Effector memory CD4-positive, alpha-beta T cell (primary cell): ENCODE measurements at places on chromosomes 4 and X.

DNA sequence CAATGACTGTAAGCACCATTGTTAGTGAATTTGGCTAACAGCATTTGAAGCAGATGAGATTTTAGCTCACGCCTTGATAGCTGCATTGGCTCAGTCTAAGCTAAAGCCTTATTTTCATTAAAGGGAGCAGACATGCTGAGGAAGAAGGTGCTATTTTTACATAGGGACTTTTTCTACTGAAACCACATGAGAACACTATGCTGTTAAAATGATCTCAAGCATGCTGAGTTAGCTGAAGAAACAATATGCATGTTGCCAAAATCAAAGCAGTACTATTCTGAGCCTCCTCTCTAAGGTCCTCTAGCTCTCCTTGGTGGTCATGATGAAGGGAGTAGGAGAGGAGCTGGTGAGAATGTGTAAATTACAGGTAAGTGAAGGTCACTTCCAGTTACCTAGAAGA lies 134.4 kb upstream of the JADE1 start:
- no peaks in the 10 kb centered on the region for H3K4me1 ChIP-seq
- no peak overlapping the region for H3K4me3 ChIP-seq
- DNase-seq: no peak
- H3K36me3 ChIP-seq: no peaks in the 10 kb centered on the region
- H3K27ac ChIP-seq: no peak overlapping the region
- no peaks in the 10 kb centered on the region for H3K27me3 ChIP-seq

DNA sequence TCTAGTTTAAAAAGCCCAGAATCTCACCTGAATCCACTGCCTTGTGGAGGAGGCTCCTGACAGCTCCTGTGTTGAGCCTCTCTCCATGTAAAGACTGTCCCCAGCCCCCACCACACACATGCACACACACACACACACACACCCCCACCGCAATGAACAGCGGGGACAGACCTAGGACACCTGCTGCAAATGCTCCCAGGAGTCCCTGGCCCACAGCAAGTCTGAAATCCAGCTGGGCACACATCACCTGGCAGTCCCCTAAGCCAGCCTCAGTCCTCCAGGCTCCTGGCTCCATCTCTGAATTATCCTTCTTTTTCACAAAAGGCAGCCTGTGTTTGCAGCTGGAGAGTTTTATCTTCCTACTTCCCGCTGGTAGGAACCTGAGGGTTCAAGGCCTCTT lies 6.6 kb upstream of the FAM53A start:
- H3K4me1 ChIP-seq: no peaks in the 10 kb centered on the region
- no peak overlapping the region for H3K27ac ChIP-seq
- H3K27me3 ChIP-seq: no peaks in the 10 kb centered on the region
- DNase-seq: no peak
- H3K36me3 ChIP-seq: peaks cover 44% of the 10 kb centered on the region
- H3K4me3 ChIP-seq: no peak overlapping the region

GRCh38 chr4:104592183-104592582 lies 97.5 kb upstream of the CXXC4 start:
- H3K36me3 ChIP-seq: no peaks in the 10 kb centered on the region
- no peak for DNase-seq
- H3K4me3 ChIP-seq: no peak overlapping the region

- H3K4me3 ChIP-seq: no peak overlapping the region
- no peak for DNase-seq
- H3K27me3 ChIP-seq: peaks cover 3% of the 10 kb centered on the region
- H3K4me1 ChIP-seq: no peaks in the 10 kb centered on the region
- H3K36me3 ChIP-seq: no peaks in the 10 kb centered on the region
Observed at GRCh38 chr4:172997856-172998255, 170.8 kb upstream of the GALNT7 start.

DNA sequence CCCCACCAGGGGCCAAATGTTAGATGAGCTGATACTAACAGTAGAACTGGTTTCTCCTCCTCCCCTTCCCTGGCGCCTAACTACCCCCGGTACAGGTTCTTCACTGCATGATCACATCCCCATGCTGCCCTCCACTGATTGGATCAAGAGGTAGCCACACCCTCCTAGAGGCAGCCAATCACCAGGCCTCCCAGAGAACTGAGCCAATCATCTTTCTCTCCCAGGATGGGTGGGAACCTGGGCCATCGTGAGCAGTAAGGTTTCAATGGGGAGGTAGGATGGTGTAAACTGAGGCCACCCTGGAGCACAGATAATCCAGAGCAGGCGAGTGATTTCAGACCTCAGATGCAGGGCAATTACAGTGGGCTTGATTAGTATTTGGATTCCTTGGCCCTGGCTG lies 64.2 kb downstream of the PPP2R2C start:
- peaks cover 12% of the 10 kb centered on the region for H3K27me3 ChIP-seq
- no peaks in the 10 kb centered on the region for H3K36me3 ChIP-seq
- H3K4me3 ChIP-seq: no peak overlapping the region
- H3K27ac ChIP-seq: no peak overlapping the region

DNA sequence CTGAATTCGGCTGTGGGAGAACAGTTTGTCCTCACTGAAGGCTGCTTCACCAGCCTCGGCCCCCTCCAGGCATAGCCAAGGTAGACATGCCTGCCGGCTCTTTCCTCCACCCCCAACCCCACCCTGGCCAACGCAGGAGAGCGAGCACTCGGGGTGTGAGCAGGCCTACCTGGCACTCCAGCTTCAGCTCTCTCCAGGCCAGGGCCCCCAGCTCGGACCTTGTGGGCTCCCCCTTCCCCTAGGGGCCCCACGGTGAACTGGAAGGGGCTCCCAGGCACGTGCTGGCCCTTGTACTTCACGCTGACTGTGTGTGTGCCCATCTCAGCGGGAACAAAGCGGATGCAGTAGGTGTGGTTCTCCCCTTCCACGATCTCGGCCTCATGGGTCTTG lies 22.4 kb downstream of the FLNA start:
- peaks cover 86% of the 10 kb centered on the region for H3K4me1 ChIP-seq
- H3K27me3 ChIP-seq: no peaks in the 10 kb centered on the region
- peaks cover 77% of the 10 kb centered on the region for H3K36me3 ChIP-seq

- H3K4me1 ChIP-seq: no peaks in the 10 kb centered on the region
- DNase-seq: no peak
- H3K4me3 ChIP-seq: no peak overlapping the region
- H3K36me3 ChIP-seq: no peaks in the 10 kb centered on the region
- H3K27ac ChIP-seq: no peak overlapping the region
Observed at GRCh38 chr4:31905363-31905762, 1185.2 kb downstream of the PCDH7 start.

DNA sequence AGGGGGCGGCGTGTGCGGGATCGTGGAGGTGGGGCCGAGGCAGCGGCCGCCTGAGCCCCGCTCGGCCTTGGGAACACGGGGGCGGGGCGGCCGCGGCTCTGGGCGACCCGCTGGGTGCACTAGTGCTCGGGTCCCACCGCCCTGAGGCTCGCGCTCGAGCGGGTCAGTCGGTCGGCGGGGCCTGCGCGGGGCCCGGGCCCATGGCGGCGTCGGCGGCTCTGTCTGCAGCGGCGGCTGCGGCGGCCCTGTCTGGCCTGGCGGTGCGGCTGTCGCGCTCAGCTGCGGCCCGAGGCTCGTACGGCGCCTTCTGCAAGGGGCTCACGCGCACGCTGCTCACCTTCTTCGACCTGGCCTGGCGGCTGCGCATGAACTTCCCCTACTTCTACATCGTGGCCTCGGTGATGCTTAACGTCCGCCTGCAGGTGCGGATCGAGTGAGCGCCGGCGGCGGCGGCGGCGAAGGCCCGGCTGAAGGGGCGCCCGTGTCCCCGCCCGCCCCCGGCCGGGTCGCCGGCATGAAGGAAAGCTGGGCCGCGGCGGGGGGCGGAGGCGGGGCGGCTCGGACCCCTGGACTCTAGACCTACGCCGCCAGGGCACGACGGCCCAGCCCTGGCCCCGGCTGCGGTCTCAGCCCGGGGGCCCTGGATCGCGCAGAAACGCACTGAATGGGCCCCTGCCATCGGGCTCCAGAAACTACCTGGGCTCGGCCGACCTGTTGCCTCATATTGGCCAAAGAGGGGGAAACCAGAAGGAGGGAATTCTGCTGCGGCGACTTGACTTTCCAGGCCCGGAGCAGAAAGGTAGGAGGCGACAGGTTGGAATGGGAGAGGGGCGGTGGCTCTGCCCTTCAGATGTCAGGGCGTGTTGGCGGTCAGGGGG lies at the start of gene SMIM10L2A:
Gene SMIM10L2A (plus strand): TSS at position 13 of the 878 bp plus-strand sequence. CDS start 188 bp downstream, at position 201.
- no peak for DNase-seq
- peaks cover 4% of the 10 kb centered on the region for H3K4me1 ChIP-seq
- H3K27me3 ChIP-seq: no peaks in the 10 kb centered on the region
- H3K36me3 ChIP-seq: no peaks in the 10 kb centered on the region

GRCh38 chr4:53601251-53601764 lies 10.0 kb upstream of the LNX1 start:
- no peak overlapping the region for H3K27ac ChIP-seq
- no peak for DNase-seq
- H3K27me3 ChIP-seq: no peaks in the 10 kb centered on the region
- H3K4me3 ChIP-seq: no peak overlapping the region

DNA sequence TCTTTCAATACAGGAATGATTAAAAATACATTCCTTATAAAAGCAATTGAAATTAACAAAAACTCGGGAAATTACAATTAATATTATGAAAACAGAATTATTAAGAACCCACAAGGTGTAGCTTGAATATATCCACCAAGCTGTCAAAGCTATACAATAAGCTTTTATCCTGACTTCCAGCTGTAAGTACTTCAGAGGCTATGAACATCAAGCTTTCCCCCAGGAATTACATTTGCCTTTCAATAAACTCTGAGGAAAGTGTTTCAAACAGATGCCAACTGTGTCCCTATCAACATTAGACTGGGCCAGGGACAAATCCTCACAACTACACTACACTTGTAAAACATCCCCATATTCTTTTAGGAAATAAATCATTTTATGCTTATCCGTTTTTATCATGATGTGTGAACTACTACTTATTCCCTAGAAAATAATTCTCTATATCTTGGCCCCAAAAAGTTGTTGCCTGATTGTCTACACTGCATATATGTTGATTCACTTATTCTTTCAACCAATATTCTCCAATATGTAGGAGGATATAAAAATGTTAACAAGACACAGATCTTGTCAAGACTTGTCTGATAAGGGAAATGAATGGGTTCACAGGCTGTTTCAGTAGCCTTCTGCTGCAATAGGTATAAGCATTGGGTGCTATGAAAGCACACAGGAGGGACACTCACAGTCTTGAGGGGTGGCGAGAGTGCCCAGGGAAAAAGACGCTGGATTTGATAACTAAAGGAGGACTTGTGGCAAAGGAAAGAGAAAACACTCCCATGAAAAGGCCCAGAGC lies 494.1 kb downstream of the CENPC start:
- H3K4me3 ChIP-seq: no peak overlapping the region
- DNase-seq: no peak
- H3K27ac ChIP-seq: no peak overlapping the region
- H3K36me3 ChIP-seq: no peaks in the 10 kb centered on the region

DNA sequence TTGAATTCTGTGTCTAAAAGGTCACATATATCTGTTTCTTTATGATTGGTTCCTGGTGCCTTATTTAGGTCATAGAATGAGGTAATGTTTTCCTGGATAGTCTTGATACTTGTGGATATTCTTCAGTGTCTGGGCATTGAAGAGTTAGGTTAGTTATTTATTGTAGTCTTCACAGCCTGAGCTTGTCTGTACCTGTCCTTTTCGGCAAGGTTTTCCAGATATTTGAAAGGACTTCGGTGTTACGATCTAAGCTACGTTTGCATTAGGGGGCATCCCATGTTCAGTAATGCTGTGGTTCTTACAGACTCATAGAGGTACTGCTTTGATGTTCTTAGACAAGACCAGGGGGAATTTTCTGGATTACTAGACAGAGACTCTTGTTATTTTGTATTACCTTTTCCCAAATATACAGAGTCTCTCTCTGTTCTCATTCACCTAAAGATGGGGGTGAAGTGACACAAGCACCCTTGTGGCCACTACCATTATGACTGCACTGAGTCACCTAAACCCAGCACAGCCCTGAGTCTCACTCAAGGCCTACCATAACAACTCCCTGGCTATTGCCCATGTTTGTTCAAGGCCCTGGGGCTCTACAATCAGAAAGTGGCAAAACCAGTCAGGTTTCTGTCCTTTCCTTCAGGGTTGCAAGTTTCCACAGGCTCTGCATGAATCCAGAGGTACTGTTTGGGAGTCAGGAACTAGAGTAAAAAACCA lies 30.1 kb upstream of the CYSLTR1 start:
- H3K27me3 ChIP-seq: no peaks in the 10 kb centered on the region
- H3K27ac ChIP-seq: no peak overlapping the region
- H3K4me1 ChIP-seq: no peaks in the 10 kb centered on the region
- no peak overlapping the region for H3K4me3 ChIP-seq

DNA sequence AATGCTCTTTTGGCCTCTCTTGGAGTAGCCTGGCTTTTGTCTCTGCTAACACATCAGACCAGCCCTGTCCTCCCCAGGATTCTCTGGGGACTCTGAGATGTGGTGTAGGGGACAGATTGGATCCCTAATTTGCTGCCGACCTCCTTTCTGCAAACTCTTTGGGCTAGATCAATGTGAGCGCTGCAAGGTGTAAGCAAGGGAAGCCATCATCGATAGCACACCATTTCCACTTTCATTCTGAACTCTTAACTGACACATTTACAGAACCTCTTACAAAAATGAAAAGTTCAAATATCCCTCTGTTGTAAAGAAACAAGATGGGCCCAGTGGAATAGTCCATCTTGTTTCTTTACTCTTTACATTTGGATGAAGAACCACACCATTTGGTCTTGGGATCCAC lies 46.6 kb downstream of the PGRMC2 start:
- H3K27me3 ChIP-seq: no peaks in the 10 kb centered on the region
- H3K4me1 ChIP-seq: no peaks in the 10 kb centered on the region
- no peak for DNase-seq
- no peak overlapping the region for H3K27ac ChIP-seq
- H3K4me3 ChIP-seq: no peak overlapping the region

DNA sequence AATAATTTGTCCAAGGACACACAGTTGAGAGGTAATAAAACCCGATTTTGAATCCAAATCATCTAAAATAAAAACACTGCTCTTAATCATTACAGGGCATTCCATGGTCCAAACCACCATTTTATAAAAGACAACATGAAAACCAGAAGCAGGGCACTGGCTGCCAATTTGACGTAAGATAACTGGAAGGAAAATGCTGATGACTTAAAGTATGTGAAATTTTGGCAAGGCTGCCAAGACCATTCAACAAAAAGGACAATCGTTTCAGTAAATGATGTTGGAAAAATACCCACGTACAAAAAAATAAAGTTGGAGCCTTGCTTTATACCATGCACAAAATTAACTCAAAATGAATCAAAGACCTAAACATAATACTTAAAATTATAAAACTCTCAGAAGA lies 344.4 kb downstream of the RAPGEF2 start:
- DNase-seq: no peak
- H3K36me3 ChIP-seq: no peaks in the 10 kb centered on the region

- H3K36me3 ChIP-seq: no peaks in the 10 kb centered on the region
- no peak overlapping the region for H3K27ac ChIP-seq
- no peaks in the 10 kb centered on the region for H3K4me1 ChIP-seq
- H3K4me3 ChIP-seq: no peak overlapping the region
- no peak for DNase-seq
Observed at GRCh38 chr4:181670506-181670905, 572.7 kb upstream of the TENM3 start.

DNA sequence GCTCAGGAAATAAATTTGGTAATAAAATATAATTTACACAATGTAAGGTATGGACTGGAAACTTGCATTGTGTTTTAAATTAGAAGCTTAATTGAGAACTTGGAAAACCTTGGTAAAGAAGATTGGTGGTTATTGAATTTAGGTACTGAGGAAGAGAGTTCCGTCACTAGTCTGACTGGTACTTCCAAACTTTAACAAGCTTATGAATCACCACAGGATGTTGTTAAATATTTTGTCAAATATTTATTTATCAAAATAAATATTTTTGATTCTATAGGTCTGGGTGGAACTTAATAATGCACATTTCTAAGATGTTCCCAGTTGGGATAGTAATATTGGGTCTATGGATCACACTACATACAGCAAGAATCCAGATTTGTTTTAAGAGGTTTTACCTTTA lies 992.2 kb downstream of the ARAP2 start:
- H3K27ac ChIP-seq: no peak overlapping the region
- H3K4me1 ChIP-seq: no peaks in the 10 kb centered on the region
- no peaks in the 10 kb centered on the region for H3K27me3 ChIP-seq
- DNase-seq: no peak
- H3K4me3 ChIP-seq: no peak overlapping the region
